ENCODE measurements at places on chromosomes 1 and 21. TPM values are rescaled to one million over a fixed set of nuclear protein-coding genes. Genes with fewer than 3 reads are reported as not detected.

- no peak for DNase-seq
Observed at GRCh38 chr1:186658999-186659398, 21.2 kb downstream of the PTGS2 start.

- no peak for DNase-seq
Observed at GRCh38 chr1:224498574-224499170, 64.1 kb upstream of the WDR26 start.

DNA sequence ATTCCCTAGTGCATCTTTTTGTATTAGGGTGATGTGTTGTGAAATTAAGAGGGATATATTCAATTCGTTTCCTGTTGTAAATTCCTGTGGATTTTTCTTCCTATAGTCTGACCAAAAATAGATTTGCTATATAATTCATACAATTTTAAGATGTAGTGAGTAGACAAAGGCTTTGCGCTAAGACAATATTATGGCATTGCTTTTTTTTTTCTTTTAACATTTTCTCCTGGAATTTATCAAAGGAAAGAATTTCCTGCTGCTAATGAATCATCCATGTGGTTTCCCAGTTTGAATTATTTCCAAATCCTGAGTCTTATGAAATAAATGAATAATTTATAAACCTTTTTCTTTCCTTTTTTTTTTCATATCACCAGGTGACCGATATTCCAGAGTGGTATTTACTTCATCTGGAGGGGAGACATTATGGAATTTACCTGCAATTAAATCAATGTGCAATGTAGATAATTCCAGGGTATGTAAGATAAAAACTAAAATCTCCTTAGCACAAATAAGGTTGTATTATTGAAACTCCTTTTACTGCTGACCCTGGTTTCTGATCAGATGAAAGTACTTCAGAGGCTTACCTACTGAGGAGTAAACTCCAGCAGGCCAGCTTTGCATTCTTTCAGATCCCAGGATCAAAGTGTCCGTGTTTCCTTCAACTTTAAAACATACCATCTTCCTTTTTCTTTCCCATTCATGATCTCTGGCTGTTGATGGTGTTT, 148.4 kb downstream of the TLR5 start:
- no peak for DNase-seq

The FCRL6 gene
- 0.24 TPM for total RNA-seq

- no peak for DNase-seq
Observed at GRCh38 chr1:84377480-84378095, 20.7 kb upstream of the DNASE2B start.

DNA sequence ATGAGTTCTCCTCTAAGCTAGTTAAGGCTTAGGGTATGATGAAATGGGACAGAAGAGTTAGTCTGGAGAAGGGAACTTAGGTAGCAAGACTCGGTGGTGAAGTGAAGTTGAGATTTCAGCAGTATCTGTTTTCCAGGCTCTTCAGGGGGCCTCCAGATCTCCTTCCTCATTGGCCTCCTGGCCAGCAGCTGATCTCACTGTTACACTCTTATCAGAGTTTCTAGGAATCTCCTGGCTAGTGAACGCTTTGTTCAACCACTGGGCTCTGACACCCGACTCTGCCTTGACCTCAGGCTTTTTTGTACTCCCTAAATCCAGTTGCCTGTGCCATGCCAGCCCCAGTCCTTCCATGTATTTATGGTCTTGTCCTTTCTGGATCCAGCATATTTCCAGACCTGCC, 311.0 kb downstream of the ASTN1 start:
- no peak for DNase-seq

DNA sequence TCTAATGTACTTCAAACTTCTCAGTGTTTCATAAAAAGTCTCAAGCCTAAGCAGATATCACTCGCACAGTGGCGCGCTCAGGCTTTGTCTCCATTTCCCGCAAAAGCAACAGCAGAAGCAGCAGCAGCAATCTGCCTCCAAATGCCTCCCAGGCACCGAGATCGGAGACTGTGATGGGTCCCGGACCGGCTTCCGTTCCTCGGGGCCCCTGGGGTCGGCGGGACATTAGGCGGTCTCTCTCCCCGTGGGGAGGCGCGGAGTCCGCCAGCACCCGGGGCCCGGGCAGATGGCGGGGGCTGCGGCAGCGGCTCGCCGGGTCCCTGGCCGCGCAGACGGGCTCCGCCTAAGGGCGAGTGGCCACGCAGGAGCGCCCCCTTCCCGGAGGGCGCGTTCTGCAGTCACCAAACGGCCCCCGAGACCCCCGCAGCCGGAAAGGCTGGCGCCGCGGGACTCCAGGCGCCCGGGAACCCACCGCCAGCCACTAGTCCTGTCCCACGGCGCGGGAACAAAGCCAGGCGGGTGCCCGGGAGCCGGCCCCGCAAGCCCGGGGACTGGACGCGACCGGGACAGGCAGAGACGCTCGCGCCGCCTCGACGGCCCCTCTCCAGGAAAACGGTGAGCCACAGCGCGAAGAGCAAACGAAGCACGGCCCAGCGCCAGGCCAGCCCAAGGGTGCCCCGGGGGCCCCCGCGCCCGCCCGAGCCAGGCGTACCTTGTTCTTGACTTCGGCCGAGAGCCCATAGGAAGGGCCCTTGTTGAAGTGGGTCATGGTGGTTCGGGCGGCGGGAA, 590 bp downstream of the CNN3 start:
- no peak for DNase-seq

The IGSF3 gene
- 14.9 TPM for total RNA-seq

The LIX1L gene
- total RNA-seq: 26.6 TPM

The UBR4 gene
- 88.0 TPM for total RNA-seq

- no peak for DNase-seq
Observed at GRCh38 chr1:206568256-206568655, 44.0 kb downstream of the EIF2D start.

GRCh38 chr1:110118636-110119396, 6.6 kb downstream of the UBL4B start:
- no peak for DNase-seq

GRCh38 chr1:89573410-89573809, 48.8 kb downstream of the LRRC8B start:
- no peak for DNase-seq

GRCh38 chr1:116501870-116502244, 69.0 kb downstream of the CD58 start:
- no peak for DNase-seq

GRCh38 chr1:11053758-11054137, 6.1 kb downstream of the SRM start:
- DNase-seq: no peak

- no peak for DNase-seq
Observed at GRCh38 chr1:40423951-40424618, 26.2 kb upstream of the ZFP69B start.

GRCh38 chr1:245183429-245183828, 28.6 kb downstream of the KIF26B start:
- DNase-seq: no peak

Measured in right atrium auricular region (tissue), 2 donors.